ENCODE measurements at places on chromosomes 13 and 19.

DNA sequence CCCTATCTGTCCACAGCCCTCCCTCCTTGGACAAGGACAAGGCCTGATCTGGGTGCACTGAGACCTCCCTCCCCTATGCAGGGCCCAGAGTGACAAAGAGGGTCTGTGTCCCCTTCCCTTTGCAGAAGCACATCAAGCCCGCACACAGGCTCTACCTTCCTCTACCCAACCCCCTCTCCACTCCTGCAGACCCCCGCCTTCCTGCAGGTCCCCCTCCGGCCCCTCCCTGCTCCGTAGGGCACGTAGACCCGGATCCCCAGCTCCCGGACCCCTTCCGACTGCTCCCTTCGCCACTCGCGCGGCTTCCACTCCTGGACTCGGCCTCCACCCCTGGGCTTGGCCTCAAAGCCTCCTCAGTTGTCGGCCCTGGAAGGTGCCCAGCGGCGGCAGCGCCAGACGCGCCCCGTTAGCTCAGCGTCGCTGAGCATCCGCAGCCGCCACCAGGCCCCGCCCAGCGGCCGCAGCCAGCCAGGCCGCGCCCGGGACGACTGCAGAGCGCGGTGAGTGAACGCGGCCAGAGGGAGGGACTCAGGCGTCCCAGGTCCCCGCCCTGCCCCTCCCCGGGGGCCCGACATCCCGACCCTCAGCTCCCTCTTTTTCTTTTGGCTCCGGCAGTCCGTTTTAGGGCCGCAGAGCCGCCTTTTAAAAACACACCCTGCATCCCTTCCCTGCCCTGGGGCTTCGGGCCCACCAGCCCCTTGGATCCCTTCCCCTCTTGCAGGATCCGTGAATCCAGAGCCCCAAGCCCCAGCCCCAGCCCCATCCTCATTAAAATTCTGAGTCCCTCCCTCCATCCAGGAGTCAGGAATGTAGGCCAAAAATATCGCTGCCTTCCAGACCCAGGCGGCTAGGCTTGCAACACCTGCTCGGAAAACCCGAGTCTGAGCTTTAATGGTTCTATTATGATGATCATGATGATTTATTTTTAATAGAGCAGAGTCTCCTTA is 1.5 kb upstream of the MYADM start:
- DNase-seq = no peak

DNA sequence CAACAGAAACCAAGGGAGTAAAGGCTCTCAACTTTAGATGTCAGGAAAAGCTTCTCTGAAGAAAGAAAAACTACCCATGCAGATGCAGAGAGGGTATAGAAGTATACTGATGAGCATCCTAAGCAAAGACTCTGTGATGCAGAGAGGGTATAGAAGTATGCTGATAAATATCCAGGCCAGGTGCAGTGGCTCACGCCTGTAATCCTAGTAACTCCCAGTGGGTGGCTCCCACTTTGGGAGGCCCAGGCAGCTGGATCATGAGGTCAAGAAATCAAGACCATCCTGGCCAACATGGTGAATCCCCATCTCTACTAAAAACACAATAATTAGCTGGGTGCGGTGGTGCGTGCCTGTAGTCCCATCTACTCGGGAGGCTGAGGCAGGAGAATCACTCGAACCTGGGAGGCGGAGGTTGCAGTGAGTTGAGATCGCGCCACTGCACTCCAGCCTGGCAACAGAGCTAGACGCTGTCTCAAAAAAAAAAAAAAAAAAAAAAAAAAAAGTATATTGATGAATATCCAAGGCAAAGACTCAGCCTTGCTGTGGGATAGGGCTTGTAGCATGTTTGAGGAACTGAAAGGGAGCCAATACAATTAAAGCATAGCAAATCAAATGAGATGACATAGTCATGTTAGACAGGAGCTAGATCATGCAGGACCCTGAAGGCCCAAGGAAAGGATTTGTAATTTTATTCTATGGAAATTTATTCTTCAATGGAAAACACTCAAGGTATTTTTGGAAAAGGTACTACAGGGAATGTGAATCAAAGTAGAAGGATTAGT is 14.9 kb downstream of the UBL3 start:
- no peak for DNase-seq

DNA sequence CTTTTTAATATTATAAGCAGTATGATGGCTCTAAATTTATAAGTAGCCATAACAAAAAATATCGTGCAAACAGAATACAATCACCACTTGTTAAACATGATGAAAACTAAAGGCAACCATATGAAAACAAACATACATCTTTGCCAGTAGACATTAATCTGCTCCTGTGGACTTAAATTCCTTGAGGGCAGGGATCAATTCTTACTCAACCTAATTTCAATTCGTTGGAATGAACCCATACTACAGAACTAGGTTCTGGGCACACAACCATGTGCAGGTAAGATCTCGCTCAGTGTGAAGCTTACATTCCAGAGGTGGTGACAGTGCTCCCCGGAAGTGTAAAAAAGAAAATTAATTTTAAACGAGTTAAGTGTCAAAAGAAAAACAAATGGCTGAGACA is 13.4 kb downstream of the TBC1D4 start:
- DNase-seq = no peak

DNA sequence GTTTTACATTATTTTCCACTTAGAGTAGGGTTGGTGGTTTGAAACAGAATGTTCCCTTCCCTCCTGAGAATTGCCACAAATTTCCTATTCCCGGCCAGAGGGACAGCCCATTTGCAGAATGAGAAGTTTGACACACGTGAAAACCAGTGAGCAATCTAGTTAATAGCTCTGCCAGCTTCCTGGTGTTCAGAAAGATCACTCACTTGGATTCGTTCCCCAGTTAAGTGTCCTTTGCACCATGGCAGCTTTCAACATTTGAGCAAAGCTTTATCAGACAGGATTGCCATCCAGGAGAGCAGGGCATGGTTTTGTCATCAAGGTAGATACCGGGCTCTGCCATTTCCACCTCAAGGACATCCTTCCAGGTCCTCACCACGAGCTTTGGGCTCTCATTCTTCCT is 28.2 kb downstream of the RASL11A start:
- no peak for DNase-seq

DNA sequence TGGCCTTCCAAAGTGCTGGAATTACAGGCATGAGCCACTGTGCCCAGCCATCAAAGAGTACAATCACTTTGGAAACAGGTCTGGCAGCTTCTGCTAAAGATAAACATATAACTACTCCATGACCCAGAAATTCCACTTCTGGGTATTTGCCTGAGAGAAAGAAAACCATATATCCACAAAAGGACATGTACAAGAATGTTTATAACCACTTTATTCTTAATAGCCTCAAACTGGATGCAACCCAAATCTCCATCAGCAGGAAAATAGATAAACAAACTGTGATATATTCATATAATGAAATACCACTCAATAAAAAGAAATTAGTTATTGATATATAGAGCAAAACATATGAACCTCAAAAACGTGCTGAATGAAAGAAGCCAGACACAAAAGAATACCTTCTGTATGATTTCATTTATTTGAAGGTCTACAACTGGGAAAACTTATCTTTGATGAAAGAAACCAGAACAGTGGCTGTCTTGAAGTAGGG is 40.5 kb downstream of the TEX26 start:
- no peak for DNase-seq

GRCh38 chr13:42221121-42221765 is 50.7 kb upstream of the AKAP11 start:
- DNase-seq = no peak

DNA sequence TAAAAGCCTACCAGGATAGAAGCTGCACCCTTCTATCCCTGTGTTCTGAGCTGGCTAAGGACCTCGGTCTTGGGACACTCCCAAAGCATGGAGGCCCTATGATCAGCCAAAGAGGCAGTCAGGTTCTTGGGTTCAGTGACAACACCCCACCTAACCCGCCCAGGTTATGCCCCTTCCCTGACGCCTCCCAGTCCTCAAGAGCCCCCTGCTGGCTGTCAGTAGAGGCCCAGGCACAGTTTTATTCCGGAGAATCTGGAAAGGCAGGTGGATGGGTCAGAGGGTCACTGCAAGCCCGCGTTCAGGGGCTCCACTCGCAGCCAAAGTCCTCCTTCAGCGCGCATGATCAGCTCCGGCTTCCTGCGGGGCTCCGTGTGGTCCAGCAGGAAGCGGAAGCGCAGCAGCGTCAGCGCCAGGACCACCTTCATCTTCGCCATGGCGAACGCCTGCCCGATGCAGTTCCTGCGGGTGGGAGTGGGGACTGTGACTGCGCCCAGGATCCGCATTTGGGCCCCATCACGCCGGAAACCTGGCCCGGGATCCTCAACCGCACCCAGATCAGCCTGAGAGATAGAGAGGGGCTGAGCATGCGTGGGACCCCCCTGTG is 22.3 kb downstream of the OR10H3 start:
- DNase-seq = no peak

DNA sequence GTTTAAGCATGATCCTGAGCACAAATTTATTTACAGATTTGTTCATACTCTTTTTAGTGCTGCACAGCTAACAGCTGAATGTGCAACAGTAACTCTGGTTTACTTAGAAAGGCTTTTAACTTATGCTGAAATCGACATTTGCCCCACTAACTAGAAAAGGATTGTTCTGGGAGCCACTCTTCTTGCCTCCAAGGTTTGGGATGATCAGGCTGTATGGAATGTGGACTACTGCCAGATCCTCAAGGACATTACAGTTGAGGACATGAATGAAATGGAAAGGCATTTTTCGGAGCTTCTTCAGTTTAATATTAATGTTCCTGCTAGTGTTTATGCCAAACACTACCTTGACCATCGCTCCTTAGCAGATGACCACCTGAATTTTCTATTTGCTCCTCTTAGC is 16.0 kb downstream of the ZNF100 start:
- DNase-seq = no peak

DNA sequence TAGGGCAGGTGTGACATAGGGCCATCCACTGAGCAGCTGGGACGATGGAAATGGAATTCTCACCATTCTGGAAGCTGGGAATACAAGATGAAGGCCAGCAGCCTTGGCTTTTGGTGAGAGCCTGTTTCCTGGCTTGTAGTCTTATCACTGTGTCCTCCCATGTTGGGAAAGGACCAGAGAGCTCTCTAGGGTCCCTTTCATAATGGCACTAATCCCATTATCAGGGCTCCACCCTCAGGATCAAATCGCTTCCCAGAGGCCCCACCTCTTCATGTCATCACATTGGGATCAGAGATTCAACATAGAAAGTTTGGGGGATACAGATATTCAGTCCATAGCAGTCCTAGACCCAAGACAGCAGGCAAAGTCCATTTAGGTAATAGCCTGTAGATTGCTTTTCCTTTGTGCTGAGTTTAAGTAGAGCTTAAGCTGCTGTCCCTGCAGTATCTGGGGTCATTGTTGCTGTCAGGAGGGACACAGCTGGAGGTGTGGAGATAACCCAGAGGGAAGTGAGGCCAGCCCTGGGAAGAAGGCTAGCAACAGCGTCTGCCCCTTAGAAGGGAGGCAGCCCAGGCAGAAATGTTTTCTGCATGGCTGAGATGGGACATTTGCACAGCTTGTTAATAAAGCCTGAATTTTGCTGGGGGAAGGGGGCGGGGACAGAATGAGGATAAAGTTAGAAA is 136.5 kb upstream of the GPR12 start:
- DNase-seq = no peak

DNA sequence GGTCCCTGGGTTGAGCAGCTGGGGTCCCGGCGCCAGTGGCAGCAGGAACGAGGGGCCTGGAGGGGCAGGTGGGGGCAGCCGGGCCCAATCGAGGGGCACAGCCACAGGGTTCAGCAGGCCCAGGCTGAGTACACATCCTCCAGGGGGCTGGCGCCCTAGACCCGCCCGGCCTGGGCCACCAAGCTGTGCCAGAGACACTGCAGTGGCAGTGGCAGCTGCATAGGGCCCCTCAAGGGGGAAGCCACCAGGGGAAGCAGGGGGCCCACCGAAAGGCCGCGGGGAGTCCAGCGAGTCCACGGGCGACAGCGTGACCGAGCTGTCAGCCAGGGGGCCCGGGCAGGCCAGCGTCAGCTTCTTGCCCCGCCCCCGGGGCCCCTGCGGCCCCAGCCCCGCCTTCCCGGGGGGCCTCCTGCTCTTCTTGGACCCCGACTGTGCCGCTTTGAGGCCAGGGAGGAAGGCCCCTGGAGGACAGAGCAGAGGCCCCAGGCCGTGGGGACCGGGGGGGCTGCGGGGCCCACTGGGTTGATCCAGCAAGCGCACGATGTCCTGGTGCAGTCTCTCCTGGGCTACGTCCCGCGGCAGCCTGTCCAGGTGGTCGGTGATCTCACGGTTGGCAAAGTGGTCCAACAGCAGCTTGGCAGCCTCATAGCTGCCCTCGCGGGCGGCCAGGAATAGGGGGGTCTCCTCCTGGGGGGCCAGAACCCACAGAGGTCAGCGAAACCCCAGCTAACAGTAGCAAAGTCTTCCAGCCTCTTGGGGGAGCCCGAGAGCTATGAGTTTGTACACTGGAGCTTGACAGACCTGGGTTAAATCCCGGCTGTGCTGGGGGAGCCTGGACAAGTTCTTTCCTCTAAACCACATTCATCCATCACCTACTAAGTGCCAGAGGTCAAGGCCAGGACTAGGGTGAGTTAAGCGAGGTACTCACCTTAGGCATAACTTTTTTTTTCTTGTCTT is 39.5 kb downstream of the NOTCH3 start:
- no peak for DNase-seq

DNA sequence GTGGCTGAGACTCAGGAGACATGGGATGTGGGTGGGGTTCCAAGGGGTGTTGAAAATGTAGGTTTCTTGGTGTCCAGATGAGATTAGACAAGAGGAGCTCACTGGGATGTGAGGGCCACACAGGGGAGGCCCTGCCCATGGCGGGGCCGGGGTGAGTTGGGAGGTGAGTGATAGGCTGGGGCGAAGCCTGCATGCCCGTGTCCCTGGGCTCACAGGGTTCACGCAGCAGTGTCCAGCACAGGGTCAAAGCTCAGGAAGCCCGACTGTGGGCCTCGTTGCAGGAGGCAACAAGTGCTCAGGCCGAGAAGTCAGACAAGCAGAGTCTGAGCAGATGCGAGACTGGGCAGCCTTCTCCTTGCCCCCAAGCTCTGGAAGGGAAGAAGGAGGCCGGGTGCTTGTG is 27.2 kb downstream of the CCDC8 start:
- DNase-seq = no peak

GRCh38 chr13:66689628-66690027 is 540.5 kb downstream of the PCDH9 start:
- no peak for DNase-seq

DNA sequence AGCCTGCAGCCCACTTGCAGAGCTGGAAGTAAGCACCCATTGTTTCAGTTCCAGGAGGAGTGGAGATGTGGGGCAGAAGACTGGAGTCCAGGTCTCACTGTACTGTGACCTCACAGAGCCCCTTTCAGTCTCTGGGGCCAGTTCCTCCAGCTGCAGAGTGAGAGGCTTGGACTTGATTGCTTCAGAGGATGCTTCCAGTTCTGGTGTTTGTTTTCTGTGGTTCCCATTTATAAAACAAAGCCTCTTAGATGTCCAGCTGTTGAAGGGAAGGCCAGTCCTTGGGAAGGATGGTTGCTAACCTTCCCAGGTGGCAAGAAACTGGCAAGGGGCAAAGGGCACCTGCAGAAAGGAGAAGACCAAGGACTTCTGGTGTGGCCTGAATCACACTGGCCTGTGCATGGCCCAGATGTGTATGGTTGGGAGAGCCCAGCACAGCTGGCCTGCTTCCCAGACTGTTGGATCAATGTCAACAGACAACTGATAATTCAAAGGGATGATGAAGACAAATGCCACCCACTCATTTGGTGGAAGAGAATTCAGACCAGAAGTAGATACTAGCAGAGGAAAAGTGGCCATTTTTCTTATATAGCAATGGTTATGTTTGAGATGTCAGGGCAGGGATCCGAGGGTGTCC is 218.5 kb downstream of the ZNF536 start:
- DNase-seq = no peak

All from GM12864 (cell line).